Tibial nerve (tissue), 4 donors: ENCODE measurements at places on chromosomes 6 and 20. TPM values are rescaled to one million over a fixed set of nuclear protein-coding genes. Genes with fewer than 3 reads are reported as not detected.

DNA sequence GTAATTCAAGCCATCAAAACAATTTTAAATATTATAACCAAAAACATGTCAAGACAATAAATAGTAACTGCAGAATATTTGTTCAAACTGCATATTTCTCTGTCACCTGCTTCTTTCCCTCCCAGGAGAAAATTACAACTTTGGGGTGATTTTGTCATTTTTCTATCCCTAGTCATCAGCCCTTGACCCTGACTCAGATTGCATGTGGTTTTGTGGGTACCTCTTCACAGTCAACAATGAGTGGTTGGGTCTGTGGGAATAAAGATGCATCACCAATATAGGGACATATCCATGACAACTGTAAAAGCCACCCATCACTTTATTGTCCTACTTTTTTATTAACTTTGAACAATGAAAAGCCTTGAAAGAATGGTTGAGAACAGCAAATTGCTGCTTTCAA, 7.3 kb downstream of the COL10A1 start:
- no peak for DNase-seq

The SLC17A3 gene
- total RNA-seq, result not detected

- DNase-seq, result peak; percentile 32
Observed at GRCh38 chr6:139373154-139373927, 1.1 kb downstream of the CITED2 start.

The SAMD5 gene
- 2.5 TPM for total RNA-seq

DNA sequence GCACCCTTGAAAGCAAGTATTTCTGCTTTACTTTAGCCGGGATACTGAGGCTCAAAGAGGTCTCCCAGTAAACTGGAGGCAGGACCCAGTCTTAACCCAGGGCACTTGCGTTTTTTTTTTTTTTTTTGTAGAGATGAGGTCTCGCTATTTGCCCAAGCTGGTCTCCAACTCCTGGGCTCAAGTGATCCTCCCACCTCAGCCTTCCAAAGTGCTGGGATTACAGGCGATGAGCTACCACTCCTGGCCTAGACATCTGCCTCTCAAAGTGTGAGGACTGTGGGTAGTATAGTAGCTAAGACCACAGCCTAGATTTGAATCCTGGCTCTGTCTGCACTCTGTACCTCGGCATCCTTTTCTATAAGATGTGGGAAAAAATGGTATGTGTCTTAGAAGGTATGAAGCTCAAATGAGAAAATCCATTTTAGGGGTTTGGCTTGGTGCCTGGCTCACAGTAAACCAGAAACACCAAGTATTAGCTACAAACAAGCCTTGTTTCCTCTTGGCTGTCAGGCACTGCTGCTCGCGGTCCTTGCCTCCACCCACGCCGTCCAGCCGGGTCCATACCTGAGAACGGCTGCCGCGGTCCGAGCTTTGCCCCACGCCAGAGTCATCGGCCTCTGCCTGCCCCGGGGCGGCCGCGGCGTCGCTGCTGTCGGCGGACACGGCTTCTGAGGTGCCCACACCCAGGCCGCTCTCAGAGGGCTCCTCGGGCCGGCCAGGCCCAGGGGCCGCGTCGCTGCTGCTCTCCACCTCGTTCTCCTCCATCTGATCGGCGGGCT, 1.2 kb downstream of the ZNF335 start:
- DNase-seq, result no peak

DNA sequence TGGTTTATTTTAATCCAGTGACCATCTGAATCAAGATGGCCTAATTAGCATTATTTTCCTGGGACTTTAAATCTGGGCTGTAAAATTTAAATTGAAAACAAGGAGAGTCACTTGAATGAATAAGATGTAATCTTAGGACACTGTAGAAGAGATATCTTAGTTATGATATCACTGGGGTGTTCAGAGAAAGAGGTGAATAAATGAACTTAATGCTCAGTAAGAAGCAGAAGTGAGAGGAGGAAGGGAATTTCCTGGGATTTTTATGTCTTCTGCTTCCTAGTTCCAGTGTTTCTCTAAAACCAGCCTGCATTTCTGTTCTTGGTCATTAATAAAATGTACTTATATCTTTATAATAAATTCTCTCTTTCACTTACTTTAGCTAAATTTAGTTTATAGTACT, 136.8 kb upstream of the PTPRK start:
- no peak for DNase-seq

DNA sequence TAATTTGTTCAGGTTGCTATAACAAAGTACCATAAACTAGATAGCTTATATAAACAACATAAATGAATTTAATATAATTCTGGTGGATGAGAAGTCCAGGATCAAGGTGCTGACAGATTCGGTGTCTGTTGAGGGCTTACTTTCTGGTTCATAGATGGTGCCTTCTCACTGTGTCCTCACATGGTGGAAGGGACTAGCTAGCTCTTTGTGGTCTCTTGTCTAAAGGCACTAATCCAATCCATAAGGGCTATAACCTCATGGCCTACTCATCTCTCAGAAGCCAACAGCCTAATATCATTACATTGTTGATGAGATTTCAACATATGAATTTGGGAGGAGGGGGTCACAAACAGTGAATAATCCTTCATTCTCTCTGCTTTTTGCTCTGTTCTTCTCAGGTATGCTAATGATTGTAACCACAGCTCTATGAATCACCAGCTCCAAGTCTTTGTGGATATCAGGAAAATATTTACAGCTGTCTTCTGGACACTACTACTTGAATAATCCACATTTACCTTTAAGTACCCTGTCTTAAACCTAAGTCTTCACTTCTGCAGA, 122.3 kb downstream of the NKAIN2 start:
- DNase-seq, result no peak

The LAMA2 gene
- 339 TPM for total RNA-seq

The BHLHE23 gene
- total RNA-seq, result not detected

- no peak for DNase-seq
Observed at GRCh38 chr20:36741072-36741471, 4.8 kb downstream of the NDRG3 start.

- no peak for DNase-seq
Observed at GRCh38 chr6:161141173-161141572, 132.7 kb downstream of the AGPAT4 start.

- no peak for DNase-seq
Observed at GRCh38 chr20:47143657-47144056, 212.8 kb downstream of the ZMYND8 start.

- DNase-seq, result no peak
Observed at GRCh38 chr6:145705561-145705960, 29.8 kb downstream of the EPM2A start.

The SLC44A4 gene
- total RNA-seq, result 0.59 TPM

GRCh38 chr20:38132156-38132909, 32.7 kb downstream of the TGM2 start:
- DNase-seq, result no peak

GRCh38 chr6:13531956-13532355, 42.4 kb upstream of the SIRT5 start:
- no peak for DNase-seq

- no peak for DNase-seq
Observed at GRCh38 chr20:53074811-53075314, 102.7 kb downstream of the TSHZ2 start.

The TBXT gene
- total RNA-seq, result not detected

The CST2 gene
- total RNA-seq, result 0.98 TPM

The SSTR4 gene
- not detected for total RNA-seq

GRCh38 chr6:133623621-133624020, 265.3 kb upstream of the TCF21 start:
- DNase-seq, result no peak

DNA sequence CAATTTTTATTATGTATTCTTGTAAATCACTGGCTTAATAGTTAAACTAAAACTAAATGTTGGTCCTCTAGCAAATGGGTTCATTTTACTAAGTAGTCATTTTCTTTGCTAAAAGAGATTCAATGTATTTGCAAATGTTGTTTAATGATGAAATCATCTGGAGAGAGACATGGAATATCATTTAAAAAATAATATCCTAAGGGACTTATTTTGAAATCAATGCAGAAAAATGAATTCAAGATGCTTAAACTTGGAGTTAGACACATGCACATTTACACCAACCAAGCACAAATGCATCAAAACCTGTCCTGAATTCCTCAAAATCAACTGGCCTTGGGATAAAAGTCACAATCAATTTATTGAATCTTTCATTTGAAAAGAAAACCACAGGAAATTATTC, 165.0 kb upstream of the RNF217 start:
- no peak for DNase-seq
